ENCODE measurements at places on chromosomes 3 and 15.

DNA sequence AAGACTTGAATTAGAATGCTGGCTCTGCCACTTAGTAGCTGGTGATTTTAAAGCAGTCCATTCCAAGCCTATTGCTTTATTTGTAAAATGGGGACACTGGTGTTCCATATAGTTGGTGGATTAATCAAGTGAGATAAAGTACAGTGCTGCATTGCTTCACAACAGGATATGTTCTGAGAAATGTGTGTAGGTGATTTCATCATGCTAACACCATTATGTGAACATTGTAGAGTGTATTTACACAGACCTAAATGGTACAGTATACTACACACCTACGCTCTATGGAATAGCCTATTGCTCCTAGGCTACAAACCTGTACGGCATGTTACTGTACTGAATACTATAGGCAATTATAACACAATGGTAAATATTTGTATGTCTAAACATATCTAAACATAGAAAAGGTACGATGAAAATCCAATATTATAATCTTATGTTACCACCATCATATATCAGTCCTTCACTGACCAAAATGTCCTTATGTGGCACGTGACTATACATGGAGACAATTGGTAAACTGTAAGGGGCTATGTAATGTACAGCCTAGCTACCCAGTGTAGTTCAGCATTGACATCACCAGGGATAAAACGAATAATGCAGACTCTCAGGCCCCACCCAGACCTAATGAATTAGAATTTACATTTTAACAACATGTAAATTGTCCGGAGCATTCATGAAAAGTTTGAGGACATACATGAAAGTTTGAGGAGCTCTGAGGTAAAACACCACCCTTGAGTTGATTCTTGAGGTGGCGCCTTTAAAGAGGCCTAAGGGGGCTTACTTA is 121.4 kb upstream of the BFSP2 start:
- H3K36me3 ChIP-seq: no peaks in the 10 kb centered on the region
- H3K4me3 ChIP-seq: no peak overlapping the region
- no peak overlapping the region for H3K27ac ChIP-seq
- no peaks in the 10 kb centered on the region for H3K27me3 ChIP-seq
- peaks cover 5% of the 10 kb centered on the region for H3K4me1 ChIP-seq

DNA sequence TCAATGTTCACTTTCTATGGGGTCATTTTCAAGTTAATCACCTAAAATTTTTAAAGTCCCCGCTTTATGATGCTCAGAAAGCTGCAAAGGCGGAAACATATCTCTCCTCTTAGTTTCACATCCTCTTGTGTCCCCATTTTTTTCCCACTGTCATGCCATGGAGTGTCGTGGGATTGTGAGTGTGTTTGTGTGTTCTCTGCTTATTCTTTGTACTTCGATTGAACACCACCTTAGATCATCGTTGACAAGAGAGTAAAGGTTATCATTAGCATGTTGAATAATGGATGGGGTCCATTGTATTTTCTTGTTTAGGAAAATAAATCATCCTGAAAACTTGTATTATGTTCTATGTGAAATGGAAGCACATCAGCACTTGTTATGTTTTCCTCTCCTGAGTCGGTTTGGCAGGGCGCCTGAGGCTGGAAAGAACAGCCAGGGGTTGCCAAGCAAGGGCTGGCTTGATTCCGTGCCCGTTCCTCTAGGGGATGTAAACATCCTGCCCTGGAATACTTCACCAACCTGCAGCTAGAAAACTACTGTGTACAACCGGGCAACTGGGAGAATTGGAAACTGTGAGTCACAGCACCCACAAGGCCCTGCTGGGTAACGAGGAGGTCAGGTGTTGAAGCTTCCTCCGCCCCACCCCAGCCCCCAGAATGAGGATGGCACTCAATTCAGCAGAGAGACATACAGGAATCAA is 67.2 kb downstream of the EIF4E3 start:
- 0 out of 2 replicates have a peak, but pooled peaks cover 2% of the 10 kb centered on the region for H3K4me1 ChIP-seq
- no peak overlapping the region for H3K27ac ChIP-seq

GRCh38 chr15:39125904-39126303 is 455.0 kb upstream of the THBS1 start:
- peak; percentile 68 for DNase-seq
- H3K4me3 ChIP-seq: no peak overlapping the region
- H3K36me3 ChIP-seq: no peaks in the 10 kb centered on the region
- no peaks in the 10 kb centered on the region for H3K27me3 ChIP-seq
- H3K4me1 ChIP-seq: peaks cover 37% of the 10 kb centered on the region

DNA sequence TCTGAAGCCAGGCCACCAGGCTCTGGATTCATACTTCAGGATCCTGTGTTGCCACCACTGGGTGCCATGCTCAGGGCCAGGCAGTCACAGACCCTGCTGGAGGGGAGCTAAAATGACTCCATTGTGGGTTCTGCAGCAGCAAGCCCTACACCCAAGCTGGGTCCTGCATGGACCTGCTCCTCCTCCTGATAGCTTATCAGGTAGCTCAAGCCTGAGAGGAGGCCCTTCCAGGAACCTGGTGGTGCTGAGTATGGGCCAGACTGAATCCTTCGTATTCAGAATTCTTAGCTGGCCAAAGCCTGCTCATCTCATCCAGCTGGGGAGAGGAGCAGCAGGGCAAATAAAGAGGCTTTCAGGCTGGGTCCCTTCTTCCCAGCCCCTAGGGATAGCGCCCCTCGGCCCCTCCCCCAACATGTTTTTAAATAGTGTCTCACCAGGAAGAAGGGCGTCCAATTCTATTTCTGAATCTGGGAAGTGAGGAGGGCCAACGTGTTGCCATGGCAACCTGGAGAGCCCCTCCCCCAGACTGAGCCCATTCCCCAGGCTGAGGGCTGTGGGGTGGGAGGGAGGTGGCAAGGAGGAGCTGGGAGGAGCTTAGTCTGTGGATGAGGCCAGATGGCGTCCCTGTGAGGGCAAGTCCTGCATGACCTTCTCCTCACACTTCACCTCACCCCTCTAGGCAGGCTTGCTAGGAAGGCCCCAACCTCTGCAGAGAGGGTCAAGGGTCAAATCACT is 11.0 kb upstream of the CAMKV start:
- peaks cover 41% of the 10 kb centered on the region for H3K27me3 ChIP-seq
- H3K4me1 ChIP-seq: peaks cover 4% of the 10 kb centered on the region
- H3K36me3 ChIP-seq: no peaks in the 10 kb centered on the region
- no peak for DNase-seq
- no peak overlapping the region for H3K27ac ChIP-seq

DNA sequence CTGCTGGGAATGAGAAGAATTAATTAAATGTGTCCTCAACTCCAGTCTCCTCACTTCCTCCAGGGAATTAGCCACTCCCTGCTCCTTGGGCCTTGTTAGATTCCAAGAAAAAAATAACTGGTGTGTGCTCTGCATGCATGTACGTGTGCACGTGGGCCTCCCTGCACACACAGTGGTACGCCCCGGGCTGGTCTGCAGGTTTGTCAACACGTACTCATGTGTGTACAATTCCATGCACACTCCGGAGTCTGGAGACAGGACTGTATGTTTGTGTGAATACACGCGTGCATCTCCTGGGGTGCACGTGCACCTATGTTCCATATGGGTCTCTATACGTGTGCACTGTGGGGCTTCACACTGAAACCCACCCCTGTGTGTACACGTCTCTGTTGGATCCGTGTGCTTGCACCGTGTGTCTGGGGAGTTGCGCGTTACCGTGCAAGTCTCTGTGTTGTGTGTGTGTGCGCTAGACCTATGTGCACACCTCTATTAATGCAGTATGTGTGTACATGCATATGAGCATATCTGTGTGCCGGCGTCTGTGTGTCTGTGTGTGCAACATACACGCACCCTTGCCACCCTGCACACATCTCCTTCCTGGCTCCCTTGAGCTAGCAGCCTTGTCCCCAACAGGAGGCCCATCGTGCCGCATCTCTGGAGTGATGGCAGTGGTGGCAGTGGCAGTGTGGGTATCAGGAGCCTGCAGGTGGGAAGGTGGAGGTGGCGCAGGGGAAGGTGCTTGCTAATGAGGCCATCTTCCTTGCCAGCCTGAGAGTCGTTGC is 210.1 kb downstream of the TBC1D2B start:
- peaks cover 30% of the 10 kb centered on the region for H3K27me3 ChIP-seq
- no peak for DNase-seq
- H3K4me3 ChIP-seq: no peak overlapping the region
- H3K4me1 ChIP-seq: no peaks in the 10 kb centered on the region
- no peaks in the 10 kb centered on the region for H3K36me3 ChIP-seq
- no peak overlapping the region for H3K27ac ChIP-seq

DNA sequence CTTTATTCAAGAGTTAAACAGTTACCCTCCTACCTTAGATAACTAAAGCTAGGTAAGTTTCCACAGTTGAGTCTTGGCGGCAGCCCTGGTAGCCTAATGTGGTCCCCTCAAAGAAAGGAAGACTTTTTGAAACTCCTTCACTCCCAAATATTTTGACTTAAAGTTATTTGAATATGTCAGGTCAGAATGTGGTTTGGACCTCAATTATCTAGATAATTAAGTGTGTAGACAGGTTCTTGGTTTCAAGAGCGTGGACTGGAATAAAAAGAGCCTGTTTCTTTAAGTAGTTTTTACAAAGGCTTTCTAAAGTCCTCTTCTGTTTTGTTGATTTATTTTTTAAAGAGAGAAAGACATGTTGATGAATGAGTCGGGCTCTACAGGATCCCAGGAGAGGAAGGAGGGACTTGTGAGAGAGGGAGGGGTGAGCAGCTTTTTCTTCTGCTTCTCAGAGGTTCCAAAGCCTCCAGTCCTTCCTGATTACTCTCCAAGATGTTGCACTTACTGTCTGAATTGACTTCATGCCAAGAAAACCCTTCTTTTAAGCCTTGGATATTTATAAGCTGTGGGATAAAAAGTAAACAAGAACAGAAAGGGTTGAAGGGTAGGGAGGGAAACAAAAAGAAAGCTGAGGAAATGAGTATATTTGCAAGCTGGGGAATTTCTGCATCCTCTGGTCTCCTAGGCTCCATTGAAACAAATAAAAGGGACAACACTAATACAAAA is 457.4 kb downstream of the IGSF11 start:
- no peaks in the 10 kb centered on the region for H3K27me3 ChIP-seq
- no peak overlapping the region for H3K27ac ChIP-seq
- H3K36me3 ChIP-seq: no peaks in the 10 kb centered on the region
- H3K4me3 ChIP-seq: no peak overlapping the region
- no peaks in the 10 kb centered on the region for H3K4me1 ChIP-seq

- no peak for DNase-seq
- peaks cover 48% of the 10 kb centered on the region for H3K27me3 ChIP-seq
- H3K4me3 ChIP-seq: no peak overlapping the region
- no peak overlapping the region for H3K27ac ChIP-seq
- no peaks in the 10 kb centered on the region for H3K36me3 ChIP-seq
- peaks cover 2% of the 10 kb centered on the region for H3K4me1 ChIP-seq
Observed at GRCh38 chr15:65366122-65366892, 11.5 kb downstream of the IGDCC3 start.

DNA sequence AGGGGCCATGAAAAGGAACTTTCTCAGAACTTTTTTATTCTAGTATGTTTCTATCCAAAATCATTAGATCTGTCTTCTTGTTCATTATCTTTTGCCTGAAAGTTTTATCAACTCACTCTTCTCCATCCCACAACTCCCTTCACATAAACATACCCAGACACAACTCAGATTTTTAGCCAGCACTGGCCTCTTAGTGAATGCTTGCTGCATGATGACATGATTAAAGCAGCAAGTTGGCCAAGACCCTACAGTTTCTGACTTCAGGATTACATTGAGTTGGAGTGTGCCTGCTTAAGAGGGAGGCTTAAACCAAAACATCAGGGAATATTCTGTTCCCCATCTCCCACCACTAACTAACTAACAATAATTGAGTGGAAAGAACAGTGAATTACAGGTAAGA is 38.1 kb downstream of the PLSCR2 start:
- H3K4me3 ChIP-seq: no peak overlapping the region
- no peaks in the 10 kb centered on the region for H3K27me3 ChIP-seq

DNA sequence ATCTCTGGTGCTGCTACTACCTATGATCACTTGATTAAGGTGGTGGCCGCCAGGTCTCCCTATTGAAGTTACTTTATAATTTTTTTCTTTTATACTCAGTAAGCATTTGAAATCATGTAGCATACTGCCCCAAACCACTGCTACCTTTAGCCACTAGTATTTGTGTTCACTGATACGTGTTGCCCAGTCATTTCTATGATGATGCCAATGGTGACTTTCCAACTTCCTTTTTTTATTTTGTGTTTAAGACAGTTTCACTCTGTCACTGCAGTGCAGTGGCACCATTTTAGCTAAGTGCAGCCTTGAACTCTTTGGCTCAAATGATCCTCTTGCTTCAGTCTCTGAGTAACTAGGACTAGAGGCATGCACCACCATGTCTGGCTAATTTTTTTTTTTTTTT is 598.2 kb downstream of the NAALADL2 start:
- H3K4me1 ChIP-seq: no peaks in the 10 kb centered on the region
- no peaks in the 10 kb centered on the region for H3K27me3 ChIP-seq
- no peaks in the 10 kb centered on the region for H3K36me3 ChIP-seq
- H3K27ac ChIP-seq: no peak overlapping the region
- no peak for DNase-seq

- no peaks in the 10 kb centered on the region for H3K36me3 ChIP-seq
- peaks cover 9% of the 10 kb centered on the region for H3K4me1 ChIP-seq
Observed at GRCh38 chr15:45095661-45096060, 18.3 kb downstream of the DUOX2 start.

DNA sequence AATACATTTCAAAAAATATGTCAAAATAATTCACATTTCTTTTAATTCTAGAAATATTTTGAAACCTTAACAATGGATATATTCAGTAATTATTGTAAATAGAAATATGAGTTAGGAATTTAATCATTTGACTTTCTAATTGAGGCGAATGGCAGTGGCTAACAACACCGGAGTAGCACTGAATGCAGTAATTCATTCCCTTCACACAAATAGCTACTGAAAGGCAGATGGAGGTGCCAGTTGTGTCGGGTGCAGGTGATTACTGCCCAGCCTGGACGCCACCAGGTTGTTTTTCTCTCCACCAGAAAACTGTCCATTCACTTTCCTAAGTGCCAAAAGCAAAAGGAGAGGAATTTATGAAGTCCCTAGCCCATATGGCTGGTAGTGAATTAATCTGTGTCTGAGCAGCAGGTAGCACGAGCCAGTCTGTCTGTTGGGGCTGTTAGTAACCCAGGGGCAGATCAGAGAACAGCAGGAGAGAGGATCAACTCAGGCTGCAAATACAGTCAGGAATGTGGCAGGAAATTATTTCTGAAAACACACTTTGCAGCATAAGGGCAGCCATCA is 79.3 kb upstream of the GMNC start:
- no peak overlapping the region for H3K4me3 ChIP-seq
- no peak overlapping the region for H3K27ac ChIP-seq
- DNase-seq: no peak

Measured in IMR-90 (cell line).